Central memory CD4-positive, alpha-beta T cell (primary cell): ENCODE measurements at places on chromosomes 1 and 21.

GRCh38 chr21:45308194-45309068, 20.7 kb upstream of the POFUT2 start:
- no peak for DNase-seq

GRCh38 chr21:37658121-37658816, 258.0 kb downstream of the KCNJ6 start:
- DNase-seq, result no peak

DNA sequence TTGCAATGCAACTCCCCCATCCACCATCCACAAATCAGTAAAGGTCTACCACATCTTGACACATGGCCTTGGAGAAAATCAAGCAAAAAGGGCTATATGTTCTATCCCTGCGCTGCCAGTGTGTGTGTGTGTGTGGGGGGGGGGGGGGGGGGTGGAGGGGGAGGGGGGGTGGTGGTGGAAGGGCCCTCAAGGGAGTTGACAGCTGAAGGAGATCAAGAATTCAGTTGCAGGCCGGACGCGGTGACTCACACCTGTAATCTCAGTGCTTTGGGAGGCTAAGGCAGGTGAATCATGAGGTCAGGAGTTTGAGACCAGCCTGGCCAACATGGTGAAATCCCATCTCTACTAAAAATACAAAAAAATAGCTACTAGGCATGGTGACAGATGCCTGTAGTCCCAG, 37.6 kb upstream of the CLIC4 start:
- DNase-seq, result no peak

GRCh38 chr1:32972814-32973428, 8.3 kb upstream of the RNF19B start:
- no peak for DNase-seq

DNA sequence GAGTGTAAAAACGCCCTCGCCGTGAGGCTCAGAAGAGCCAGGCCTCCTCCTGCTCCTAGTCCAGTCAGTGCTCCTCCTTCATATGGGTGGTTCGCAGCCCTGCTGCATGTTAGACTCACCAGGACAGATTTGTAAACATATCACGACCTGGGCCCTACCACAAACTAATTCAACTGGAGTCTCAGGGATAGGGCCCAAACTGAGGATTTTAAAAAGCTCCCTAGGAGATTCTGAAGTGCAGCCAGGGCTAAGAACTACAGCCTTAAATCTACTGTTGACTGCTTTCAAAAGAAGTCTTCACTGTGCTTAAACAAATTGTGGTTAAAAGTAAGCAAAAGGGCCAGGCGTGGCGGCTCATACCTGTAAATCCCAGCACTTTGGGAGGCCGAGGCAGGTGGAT, 57.0 kb downstream of the CAMTA1 start:
- DNase-seq, result no peak

DNA sequence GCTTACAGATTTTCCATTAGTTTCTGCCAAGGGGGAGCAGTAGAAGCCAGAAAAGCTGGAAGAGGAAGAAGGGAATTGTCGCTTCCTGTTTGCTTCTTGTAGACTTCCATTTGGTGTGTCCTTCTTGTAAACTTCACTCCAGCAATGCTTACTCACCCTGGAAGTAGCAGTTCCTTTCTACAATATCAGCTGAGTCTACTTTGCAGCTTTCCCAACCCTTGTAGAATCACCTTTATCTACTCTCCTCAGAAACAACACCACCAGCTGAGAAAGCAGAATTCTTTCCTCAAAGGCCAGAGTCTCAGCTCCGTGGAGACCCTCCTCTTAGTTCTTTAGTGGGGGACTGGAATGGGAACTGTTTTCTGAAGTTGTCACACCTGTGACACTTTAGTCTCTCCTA, 1136.7 kb upstream of the TMPRSS15 start:
- DNase-seq, result no peak

- no peak for DNase-seq
Observed at GRCh38 chr1:14435368-14436023, 163.0 kb upstream of the KAZN start.

DNA sequence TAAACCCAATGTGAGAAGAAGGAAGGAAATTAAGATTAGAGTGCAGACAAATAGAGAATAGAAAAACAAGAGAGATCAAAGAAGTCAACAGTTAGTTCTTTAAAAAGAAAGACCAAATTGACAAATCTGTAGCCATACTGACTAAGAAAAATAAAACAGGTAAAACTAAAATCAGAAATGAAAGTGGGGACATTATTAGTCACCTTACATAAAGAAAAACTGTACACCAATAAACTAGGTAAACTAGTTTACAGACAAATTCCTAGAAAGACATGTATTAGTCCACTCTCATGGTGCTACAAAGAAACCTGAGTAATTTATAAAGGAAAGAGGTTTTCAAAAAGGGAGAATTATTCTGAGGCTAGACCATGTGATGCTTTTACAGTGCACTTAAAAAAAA, 22.3 kb downstream of the BLZF1 start:
- DNase-seq, result no peak

- DNase-seq, result no peak
Observed at GRCh38 chr1:209324901-209325871, 258.3 kb upstream of the CAMK1G start.

DNA sequence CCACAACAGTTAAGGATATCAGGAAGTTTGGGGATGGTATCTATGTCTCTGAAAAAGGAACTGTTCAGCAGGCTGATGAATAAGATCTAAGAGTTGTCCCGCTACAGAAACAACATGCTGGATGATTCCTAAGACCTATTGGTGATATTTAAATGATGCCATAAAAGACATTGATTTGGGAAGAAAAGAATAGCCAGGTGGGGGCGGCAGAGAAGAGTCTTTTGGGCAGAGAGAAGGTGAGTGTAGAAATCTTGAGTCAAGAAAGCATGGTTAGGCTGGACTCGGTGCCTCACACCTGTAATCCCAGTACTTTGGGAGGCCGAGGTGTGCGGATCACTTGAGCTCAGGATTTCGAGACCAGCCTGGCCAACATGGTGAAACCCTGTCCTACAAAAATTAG, 11.8 kb upstream of the TMEM201 start:
- no peak for DNase-seq

GRCh38 chr1:57772580-57773195, 348.8 kb upstream of the DAB1 start:
- no peak for DNase-seq

DNA sequence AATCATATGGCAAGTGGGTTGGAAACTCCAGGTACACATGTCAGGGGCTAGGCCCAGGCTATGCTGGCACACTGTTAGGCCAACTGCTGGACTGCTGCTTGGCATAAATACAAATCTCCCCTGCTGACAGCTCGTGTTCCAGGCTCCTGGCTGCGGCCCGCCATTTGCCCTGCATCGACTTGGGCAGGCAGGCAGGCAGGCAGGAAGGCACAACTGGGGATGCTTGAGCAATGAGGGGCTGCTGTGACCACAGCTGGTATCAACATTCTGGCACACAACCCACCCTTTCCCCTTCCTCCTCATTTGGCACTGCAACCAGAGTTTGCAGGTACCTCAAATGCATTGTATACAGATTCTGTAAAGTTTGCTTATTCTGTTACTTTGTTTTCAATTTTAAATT, 53.2 kb downstream of the SAMSN1 start:
- DNase-seq, result no peak

- DNase-seq, result no peak
Observed at GRCh38 chr21:45056296-45056904, 18.0 kb upstream of the ADARB1 start.

DNA sequence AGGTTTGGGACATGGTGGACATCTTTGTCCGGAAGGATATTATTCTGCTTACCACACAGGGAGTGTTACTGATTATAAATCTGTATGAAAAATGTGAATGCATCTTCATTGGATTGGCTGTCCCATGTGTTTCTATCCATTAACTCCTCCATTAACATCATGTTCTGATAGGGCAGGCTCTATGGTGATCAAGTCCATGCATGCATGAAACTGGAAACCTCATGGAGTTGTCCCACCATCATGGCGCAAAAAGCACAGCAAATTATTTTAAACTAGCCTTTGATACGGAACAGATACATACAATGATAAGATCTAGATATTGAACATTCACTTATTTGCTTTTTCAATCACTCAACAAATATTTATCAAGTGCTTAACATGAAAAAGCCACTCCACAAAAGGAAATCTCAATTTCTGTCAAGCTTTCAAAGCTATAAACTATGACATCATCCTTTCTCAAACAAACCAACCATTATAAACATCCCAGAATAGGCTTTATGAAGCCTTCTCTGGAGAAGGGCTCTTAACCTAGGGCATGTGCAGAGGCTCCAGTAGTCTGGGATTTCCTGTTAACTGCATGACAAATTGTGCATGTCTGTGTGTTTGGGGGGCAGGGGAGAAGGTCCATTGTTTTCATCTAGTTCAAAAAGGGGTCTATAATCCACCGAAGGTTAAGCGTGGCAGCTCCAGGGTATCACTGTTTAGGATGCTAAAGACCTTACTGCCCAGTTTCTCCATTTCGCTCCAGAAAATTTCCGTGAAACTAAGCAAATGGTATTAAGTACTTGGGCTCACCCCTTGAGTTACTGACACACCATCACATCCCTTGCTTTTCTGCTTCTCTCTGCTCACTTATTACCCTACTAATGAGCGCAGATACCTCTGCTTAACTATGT, 46.1 kb downstream of the ADAMTS1 start:
- no peak for DNase-seq

DNA sequence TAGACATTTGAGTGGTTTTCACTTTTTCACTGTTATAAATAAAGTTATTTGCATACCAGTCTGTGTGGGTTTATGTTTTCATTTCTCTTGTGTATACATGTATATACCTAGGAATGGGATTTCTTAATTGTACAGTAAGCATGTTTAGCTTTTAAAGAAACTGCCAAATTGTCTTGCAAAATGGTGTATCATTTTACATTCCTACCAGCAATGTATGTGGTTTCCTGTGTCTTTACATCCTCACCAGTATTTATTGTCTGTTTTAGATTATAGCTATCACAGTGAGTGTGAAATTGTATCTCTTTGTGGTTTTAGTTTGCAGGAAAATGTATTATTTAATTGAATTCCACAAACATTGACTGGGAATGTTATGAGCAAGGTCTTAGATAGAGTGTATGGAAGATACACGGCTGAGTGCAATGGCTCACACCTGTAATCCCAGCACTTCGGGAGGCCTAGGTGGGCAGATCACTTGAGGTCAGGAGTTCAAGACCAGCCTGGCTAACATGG, 57.3 kb downstream of the MACF1 start:
- DNase-seq, result no peak

- no peak for DNase-seq
Observed at GRCh38 chr1:36607263-36607651, 124.5 kb upstream of the CSF3R start.

GRCh38 chr1:30762152-30762929, 4.8 kb upstream of the LAPTM5 start:
- DNase-seq, result no peak

DNA sequence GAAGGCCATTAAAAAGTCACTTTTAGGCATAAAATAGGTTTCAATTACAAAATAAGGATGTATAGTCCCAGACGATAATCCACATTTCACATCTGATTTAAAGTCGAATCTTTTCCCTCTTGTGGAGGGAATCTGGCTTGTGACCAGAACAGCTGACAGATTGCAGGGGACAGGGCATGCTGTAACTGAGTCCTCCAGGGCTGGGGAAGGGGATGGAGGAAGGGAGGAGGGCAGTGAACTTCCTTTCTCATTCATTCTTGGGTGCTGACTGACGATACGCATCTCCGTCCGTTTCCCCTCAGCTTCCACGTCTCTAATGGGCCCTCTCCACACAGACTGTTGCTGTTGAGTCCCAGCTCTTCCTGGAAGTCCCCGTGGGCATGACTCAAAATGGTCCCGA, 108.1 kb upstream of the CSF3R start:
- DNase-seq, result no peak

DNA sequence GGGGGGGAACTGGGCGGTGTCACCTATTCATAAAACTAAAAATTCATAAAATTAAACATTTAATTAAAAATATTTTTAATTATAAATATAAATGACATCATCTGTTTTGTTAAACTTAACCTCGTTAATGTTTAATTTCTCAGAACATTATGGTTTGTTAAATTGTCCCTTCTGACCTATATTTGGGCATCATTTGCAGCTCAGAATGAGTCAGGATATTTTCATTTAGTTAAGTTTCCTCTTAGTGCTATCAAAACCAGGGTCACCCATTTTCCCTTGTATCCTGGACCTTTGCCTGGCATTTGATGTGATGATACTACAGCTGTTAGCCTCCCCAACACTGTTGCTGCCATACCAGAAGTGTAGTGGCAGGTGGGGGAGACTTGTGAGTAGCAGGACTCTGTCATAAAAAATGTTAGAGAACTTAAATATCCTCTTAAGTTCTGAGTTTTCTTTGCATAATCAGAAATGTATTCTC, 30.3 kb downstream of the TSNAX start:
- no peak for DNase-seq

DNA sequence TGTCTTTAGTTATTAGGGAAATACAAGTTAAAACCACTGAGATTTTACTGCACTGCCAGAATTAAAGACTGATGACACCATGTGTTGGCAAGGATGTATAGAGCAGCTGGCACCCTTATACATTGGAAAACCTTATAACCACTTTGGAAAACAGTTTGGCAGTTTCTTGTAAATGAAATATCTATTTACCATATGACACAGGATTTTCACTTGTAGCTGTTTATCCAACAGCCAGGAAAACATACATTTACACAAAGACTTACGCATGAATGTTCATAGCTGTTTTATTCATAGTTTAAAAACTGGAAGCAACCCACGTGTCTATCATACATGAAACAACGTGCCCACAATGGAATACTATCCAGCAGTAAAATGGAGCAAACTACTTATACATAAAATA, 45.3 kb downstream of the PRRC2C start:
- DNase-seq, result no peak

DNA sequence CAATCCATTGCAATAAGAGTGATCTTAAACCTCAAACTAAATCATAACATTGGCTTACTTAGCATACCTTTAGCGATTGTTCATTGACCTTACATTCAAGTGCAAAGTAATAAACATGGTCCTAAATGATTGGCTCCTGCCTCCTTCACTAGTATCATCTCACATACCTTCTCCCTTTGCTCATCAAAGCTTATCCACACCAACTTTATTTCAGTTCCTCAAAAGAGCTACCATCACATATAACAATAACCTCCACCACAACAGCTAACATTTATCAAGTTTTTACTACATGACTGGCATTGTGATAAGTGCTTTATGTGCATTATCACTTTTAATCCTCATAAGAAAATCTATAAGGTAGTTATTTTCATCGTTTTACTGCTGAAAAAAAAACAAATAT, 198.8 kb downstream of the COL24A1 start:
- no peak for DNase-seq
